ENCODE measurements at places on chromosomes 2 and 18. TPM values are rescaled to one million over a fixed set of nuclear protein-coding genes. Genes with fewer than 3 reads are reported as not detected.

GRCh38 chr2:47897883-47898731 lies 8.2 kb downstream of the FBXO11 start:
- no peak for DNase-seq
- no peak overlapping the region for H3K27ac ChIP-seq
- no peak overlapping the region for H3K4me3 ChIP-seq
- H3K27me3 ChIP-seq = no peaks in the 10 kb centered on the region
- no peaks in the 10 kb centered on the region for H3K36me3 ChIP-seq

DNA sequence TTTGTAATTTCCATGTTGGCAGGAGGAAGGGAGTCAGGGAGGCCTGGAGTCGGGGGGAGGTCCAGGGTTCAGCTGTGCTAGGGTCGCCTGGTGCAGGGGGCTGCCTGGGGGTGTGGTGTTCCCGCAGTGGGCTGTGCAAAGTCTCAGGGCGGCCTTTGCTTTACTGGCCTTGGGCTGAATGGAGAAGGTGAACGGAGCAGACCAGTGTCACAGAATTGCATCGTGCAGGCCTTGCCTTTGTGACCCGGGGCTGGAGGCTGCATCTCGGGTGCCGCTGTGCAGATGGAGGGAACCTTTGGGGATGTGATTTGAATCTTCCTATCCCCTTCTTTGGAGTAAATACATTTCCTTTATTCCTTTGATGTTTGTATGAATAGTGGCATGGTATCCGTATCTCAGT lies 8.8 kb downstream of the SNTG2 start:
- H3K4me3 ChIP-seq = no peak overlapping the region
- no peak for DNase-seq
- H3K27me3 ChIP-seq = no peaks in the 10 kb centered on the region
- H3K27ac ChIP-seq = no peak overlapping the region

- no peaks in the 10 kb centered on the region for H3K36me3 ChIP-seq
- no peak for DNase-seq
- peaks cover 48% of the 10 kb centered on the region for H3K4me1 ChIP-seq
These were observed 69.1 kb downstream of the UXS1 start for GRCh38 chr2:106124905-106125549.

DNA sequence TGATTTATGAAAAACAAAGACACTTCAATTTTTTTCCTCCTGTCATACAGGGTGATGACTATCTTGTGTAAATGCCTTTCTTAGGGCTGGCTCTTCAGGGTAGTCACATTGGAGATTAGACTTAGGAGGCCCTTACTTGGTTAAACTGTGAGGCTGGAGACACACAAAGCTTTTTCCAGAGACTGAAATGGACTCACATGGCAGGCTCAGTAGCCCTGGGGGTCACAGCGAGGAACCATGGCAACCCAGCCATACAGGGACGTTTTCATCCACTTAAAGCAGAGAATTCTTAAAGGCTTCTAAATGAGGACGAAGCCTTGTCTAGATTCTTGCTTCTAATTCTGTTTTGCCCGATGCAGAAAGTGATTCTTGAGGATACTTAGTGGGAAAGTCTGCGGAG lies 57.3 kb upstream of the ZDBF2 start:
- no peaks in the 10 kb centered on the region for H3K27me3 ChIP-seq
- H3K4me3 ChIP-seq = no peak overlapping the region
- DNase-seq = no peak
- no peaks in the 10 kb centered on the region for H3K36me3 ChIP-seq
- H3K4me1 ChIP-seq = no peaks in the 10 kb centered on the region

DNA sequence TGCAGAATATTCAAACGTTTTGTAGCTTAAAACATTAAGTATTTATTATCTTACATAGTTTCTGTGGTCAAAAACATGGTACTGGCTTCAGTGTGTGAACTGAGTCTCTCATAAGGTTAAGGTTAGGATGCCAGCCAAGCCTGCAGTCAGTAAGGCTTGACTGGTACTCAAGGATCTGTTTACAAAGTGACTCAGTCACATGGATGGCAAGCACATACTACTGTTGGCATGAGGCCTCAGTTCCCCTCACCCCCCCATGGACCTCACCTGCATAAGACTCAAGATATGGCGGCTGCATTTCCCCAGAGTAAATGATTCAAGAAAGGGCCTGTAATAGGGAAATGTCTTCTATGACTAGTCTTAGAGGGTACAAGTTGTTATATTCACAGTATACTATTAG lies 1167.5 kb downstream of the DPP10 start:
- no peak overlapping the region for H3K4me3 ChIP-seq
- H3K36me3 ChIP-seq = no peaks in the 10 kb centered on the region
- DNase-seq = peak; percentile 42
- H3K4me1 ChIP-seq = no peaks in the 10 kb centered on the region
- H3K27me3 ChIP-seq = no peaks in the 10 kb centered on the region

DNA sequence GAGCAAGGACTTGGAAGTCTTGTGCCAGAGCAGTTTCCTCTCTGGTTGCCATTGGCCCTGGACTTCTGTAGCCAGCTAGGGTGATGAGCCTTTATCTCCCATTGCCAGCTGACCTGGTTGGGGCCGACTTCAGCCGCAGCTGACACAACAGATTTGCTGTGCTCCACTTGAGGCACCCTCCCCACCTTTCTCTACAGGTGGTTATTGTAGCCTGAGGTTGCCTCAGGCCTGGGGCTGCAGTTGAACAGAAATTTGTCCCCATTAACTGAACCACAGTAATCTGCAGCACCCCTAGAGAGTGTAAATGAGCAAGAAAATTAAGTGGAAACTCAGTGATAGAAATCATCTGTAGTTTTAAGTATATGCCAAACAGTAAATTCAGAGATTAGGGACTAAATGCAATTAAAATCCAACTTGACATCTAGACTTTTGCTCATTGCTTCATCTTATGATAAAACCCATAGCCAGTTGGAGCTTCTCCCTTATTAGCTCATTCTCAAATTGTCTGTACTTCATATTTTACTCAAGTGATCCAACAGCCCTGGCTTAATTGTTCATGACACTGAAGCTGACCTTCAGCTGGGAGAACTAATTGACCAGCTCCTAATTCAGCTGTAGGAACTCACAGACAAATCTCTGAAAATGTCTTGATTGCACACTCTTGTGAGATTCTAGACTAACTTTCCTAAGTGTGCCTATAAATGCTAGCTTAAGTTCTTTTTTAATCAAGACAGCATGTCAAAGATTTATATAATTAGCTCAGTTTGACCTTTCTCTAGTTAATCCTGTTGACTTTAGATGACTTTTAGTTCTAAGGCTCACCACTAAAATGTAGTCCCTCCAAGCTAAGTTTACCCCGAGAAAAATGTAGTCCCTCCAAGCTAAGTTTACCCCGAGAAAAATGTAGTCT lies 48.9 kb downstream of the COPS8 start:
- no peaks in the 10 kb centered on the region for H3K4me1 ChIP-seq
- no peaks in the 10 kb centered on the region for H3K36me3 ChIP-seq
- DNase-seq = no peak
- no peaks in the 10 kb centered on the region for H3K27me3 ChIP-seq
- H3K27ac ChIP-seq = no peak overlapping the region
- H3K4me3 ChIP-seq = no peak overlapping the region

DNA sequence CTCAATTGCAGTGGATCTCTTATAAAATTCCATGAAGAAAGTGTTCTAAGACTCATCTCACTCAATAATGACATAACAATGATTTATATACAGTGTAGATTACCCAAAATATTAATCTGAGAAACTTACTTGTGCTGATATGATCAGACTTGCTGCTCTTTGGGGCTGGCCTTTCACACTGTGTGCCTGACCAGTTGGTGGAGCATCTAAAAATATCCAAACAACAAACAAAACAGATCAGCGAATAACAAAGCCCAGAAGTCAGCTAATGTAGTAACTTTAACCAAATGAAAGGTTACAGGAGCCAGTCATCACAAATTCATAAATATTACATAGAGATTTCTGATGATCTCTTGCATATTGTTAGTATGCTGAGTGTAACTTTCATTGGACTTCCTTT lies 1466.8 kb upstream of the NXPH2 start:
- H3K4me3 ChIP-seq = no peak overlapping the region
- no peak for DNase-seq
- H3K36me3 ChIP-seq = no peaks in the 10 kb centered on the region
- H3K27me3 ChIP-seq = no peaks in the 10 kb centered on the region

DNA sequence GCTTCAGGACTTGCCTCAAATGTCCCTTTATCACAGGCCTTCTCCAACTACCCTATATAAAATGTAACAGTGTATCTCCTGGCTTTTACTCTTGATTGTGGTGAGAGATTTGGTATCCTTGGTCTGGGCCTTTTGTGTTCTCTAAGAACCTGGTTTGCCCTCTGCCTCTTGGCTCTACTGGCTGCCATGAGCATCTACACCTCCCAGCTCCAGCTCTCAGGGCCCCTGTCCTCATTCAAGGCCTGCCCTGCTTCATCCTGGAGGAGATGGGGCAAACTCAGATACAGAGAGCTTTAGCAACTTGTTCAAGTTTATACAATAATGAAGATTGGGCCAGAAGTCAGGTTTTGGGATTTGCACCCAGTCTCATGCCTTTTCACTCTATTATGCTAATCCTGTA lies 45.0 kb downstream of the QPCT start:
- no peak overlapping the region for H3K4me3 ChIP-seq
- H3K36me3 ChIP-seq = no peaks in the 10 kb centered on the region

Gene GDF7
- 2.0 TPM for total RNA-seq

Gene SPATA3
- total RNA-seq = not detected
